ENCODE measurements at places on chromosomes 13 and 19.

DNA sequence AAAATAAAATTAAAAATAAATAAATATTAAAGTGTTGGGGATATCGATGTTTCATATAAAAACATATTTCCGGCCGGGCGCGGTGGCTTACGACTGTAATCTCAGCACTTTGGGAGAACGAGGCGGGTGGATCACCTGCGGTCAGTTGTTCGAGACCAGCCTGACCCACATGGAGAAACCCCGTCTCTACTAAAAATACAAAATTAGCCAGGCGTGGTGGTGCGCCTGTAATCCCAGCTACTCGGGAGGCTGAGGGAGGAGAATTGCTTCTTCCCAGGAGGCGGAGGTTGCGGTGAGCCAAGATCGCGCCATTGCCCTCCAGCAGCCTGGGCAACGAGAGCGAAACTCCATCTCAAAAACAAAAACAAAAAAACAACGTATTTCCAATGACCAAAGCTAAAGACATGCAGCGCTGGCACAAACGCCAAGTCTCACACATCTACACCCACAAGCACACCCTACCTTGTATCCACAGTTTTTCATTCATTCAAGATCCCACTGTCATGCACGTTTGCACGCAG, 907 bp downstream of the ZNF569 start:
- peak overlapping the region; percentile 73 for H3K4me3 ChIP-seq
- H3K27me3 ChIP-seq: no peaks in the 10 kb centered on the region
- H3K4me1 ChIP-seq: no peaks in the 10 kb centered on the region
- peaks cover 28% of the 10 kb centered on the region for H3K36me3 ChIP-seq
- DNase-seq: no peak

GRCh38 chr19:54233941-54234340, 8.6 kb downstream of the LILRA6 start:
- H3K27me3 ChIP-seq: no peaks in the 10 kb centered on the region
- H3K4me3 ChIP-seq: no peak overlapping the region
- no peak for DNase-seq

GRCh38 chr13:30845297-30846214, 60.5 kb upstream of the MEDAG start:
- DNase-seq: no peak
- no peaks in the 10 kb centered on the region for H3K27me3 ChIP-seq
- H3K36me3 ChIP-seq: no peaks in the 10 kb centered on the region
- H3K27ac ChIP-seq: peak overlapping the region; percentile 52

DNA sequence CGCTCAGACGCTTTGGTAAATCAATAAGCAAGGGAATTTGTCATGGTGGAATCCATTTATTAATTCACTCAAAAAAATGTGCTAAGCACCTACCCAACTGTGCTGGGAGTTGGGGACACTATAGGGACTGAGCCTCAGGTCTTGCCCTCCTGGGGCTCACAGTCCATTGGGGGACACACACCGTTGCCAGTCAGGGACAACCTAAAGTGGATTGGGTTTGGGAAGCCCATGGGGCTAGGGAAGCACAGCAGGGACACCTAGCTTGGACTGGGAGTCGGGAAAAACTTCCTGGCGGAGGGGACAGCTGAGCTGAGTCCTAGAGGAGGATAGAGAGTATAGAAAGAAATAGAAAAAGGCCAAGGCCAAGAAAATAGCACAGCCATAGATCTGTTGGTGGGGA, 8.5 kb downstream of the FOSB start:
- no peak overlapping the region for H3K27ac ChIP-seq
- DNase-seq: no peak
- H3K36me3 ChIP-seq: no peaks in the 10 kb centered on the region
- no peaks in the 10 kb centered on the region for H3K27me3 ChIP-seq

DNA sequence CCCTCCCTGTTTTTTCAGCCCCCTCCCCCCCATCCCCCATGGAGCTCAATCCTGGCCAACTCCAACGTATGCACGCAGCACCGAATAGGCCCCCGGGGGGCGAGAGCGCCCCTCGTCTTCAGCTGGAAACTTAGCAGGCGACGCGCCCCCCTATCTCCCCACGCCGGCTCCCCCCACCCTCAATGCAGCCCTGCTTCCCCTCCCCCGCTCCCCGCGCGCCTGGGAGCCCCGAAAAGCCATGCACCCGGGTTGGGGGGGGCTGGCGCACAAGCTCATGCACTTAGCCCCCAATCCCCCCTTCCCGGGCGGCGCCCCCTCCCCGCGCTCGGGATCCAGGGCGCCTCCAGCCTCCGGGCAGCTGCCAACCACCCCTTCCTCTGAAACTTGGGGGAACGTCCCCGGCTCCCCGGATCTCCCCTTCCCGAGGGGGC, 508 bp downstream of the ZBTB7A start:
- H3K27me3 ChIP-seq: no peaks in the 10 kb centered on the region
- no peaks in the 10 kb centered on the region for H3K4me1 ChIP-seq
- H3K4me3 ChIP-seq: peak overlapping the region; percentile 98
- H3K36me3 ChIP-seq: peaks cover 11% of the 10 kb centered on the region
- H3K27ac ChIP-seq: peak overlapping the region; percentile 90

- no peaks in the 10 kb centered on the region for H3K27me3 ChIP-seq
- no peak overlapping the region for H3K4me3 ChIP-seq
- H3K4me1 ChIP-seq: no peaks in the 10 kb centered on the region
- DNase-seq: no peak
- H3K36me3 ChIP-seq: no peaks in the 10 kb centered on the region
- H3K27ac ChIP-seq: no peak overlapping the region
These were observed 1635.8 kb downstream of the PCDH9 start for GRCh38 chr13:65594298-65594781.

DNA sequence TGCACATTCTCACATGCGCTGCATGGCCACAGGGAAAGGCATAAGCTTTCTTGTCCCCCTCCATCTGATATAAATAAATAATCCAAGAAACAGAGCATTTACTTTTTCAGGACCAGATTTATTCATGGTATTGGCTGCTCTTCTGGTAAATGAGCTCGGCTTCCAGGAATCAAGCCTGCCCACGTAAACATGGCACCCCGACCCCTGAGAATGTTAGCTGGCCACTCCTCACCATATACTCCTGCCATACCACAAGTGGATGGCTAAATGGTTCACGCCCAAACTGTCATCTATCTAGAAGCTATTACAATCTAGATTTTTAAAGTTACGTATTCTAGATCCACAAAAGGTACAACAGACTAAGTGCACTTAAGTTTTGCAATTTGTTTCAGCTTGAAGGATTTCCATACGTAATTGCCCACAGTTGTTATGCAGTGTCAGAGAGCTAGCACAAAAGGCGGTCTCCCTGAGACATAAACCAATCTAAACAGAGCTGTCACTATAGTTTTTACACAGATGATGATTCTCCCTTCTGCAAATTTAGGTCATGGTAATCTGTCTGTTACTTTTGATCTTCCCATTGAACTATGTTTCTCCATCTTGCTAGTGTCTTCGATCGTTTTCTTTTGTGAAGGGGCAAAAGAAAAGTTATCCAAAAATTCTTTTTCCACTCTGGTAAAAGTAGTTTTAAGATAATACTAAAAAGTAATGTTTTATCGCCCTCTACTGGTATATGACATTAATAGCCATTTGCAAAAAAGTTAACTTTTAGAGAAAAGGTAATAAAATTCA, 16.2 kb upstream of the FOXO1 start:
- H3K4me3 ChIP-seq: no peak overlapping the region
- no peaks in the 10 kb centered on the region for H3K4me1 ChIP-seq
- no peaks in the 10 kb centered on the region for H3K27me3 ChIP-seq
- DNase-seq: no peak
- no peaks in the 10 kb centered on the region for H3K36me3 ChIP-seq

DNA sequence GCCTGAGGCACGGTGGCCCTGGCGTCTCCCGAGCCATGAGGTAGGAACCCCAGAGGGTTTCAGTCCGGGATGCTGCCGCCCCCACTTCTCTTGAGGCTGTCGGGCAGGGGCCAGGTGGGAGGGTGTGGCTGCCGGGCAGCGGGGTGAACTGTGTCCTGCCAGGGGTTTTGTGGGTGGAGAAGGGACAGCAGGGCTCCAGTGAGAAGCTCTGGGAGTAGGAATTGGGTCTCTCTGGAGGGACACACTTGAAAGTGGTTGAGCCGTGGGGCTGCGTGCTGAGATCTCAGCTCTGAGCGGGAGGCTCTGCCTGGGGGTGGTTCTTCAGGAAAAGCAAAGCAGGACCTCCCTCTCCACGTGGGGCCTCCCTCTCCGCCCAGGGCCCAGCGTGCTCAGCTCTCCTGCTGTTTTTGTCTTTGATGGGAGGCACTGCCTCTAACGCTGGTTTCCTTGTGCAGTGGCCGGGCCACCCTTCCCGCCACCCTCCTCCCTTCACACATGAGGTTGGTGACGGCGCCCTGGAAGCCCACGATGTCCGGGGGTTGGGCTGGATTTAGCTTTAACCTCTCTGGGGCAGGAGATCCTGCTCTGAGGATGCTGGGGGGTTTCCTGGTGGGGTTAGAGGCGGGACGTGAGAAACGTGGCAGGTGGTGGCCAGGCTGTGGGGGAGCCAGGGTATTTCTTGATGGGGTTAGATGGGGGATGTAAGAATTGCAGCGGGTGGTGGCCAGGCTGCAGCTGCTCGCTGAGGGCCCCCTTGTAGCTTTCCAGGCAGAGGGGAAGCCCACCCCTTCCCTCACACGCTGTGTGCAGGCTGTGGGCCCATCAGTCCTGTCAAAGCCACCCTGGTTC, 15.3 kb upstream of the ZNF554 start:
- H3K27ac ChIP-seq: no peak overlapping the region
- H3K4me3 ChIP-seq: no peak overlapping the region
- no peak for DNase-seq
- no peaks in the 10 kb centered on the region for H3K27me3 ChIP-seq
- no peaks in the 10 kb centered on the region for H3K4me1 ChIP-seq

- no peaks in the 10 kb centered on the region for H3K36me3 ChIP-seq
- H3K4me1 ChIP-seq: peaks cover 35% of the 10 kb centered on the region
- DNase-seq: peak; percentile 38
These were observed 38.7 kb downstream of the MLLT1 start for GRCh38 chr19:6241056-6241455.

DNA sequence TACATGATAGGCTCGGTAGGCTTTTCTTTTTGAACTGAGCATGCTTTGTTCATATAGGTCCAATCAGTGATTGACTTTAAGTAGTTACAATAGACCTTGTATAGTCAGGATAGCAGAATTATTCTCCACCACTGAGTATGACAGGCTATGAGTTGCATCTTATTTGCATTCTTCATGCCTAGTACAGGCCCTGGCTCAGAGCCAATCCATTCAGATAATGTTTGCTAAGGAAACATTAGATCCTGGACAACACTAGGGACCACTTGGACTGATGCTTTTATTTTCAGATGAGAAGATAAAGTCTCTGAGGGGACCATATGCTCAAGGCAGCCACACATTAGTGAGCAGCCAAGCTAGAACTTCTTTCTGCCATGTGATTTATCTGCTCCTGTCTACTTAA, 133.9 kb downstream of the KL start:
- no peaks in the 10 kb centered on the region for H3K27me3 ChIP-seq
- no peak overlapping the region for H3K4me3 ChIP-seq
- H3K36me3 ChIP-seq: peaks cover 11% of the 10 kb centered on the region

DNA sequence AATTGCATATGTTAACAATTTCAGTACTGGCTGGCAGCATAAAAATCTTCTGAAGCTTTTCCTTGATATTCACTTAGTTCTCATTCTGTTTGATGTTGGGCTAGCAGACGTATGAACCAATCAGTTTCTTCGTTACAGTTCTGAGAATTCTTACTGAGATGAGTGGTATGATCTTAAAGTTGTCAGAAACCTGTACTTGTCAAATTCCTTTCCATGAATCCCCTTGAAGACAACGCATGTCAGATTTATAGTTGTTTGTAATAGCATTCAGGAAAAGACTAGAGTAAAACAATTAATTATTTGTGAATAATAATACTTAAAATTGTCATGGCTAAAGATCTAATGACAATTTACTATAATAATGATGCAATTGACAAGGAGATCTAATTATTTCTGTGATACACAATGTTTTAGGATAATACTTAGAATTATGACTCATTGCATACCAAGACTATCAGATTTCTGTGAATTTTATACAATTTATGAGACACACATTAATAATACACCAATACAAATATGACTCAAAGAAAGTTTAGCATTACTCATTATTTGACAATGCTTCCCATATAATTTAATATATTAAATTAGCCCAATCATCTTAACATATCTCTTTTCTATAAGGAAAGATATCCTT, 447.2 kb downstream of the RFC3 start:
- no peaks in the 10 kb centered on the region for H3K36me3 ChIP-seq
- H3K4me1 ChIP-seq: peaks cover 18% of the 10 kb centered on the region
- DNase-seq: no peak
- no peaks in the 10 kb centered on the region for H3K27me3 ChIP-seq

- H3K27ac ChIP-seq: no peak overlapping the region
- no peaks in the 10 kb centered on the region for H3K4me1 ChIP-seq
- peaks cover 3% of the 10 kb centered on the region for H3K27me3 ChIP-seq
These were observed 98.0 kb downstream of the EDNRB start for GRCh38 chr13:77820431-77821149.

DNA sequence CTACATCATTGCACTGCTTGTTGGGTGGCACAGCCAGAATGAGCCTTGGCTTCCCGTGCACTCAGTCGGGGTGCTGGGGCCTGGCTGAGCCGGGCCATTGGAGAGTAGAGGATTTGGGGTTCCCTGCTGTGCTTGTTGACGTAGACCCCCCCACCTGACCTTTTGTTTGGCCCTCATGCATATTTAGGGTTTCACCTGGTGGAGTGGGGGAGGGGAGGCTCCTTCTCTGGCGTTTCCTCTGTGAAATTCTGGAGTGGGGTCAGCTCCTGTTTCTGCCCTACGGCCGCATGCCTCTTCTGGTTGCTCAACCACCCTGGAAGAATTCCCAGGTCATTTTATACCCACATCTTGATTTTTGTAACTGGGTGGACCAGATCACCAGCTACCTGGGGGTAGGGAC, 82.8 kb downstream of the SIPA1L3 start:
- no peaks in the 10 kb centered on the region for H3K36me3 ChIP-seq
- H3K4me3 ChIP-seq: no peak overlapping the region
- H3K27ac ChIP-seq: peak overlapping the region; percentile 99
- peaks cover 44% of the 10 kb centered on the region for H3K4me1 ChIP-seq

DNA sequence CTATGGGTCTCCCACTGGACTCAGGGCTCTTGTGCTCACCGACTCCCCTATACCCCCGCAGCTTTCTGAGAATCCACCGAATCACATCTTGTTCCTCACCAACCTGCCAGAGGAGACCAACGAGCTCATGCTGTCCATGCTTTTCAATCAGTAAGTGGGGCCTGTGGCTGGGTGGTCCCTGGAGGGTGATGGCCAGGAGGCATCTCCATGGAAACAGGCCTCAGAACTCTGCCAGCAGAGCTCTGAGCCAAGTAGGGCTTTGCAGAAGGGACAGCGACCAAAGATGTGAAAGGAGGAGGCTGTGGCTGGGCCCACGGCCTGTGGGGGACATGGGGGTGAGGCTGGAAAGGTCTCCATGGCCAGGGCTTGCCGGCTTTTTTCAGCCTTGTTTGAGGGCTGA, 11.8 kb upstream of the MIA start:
- H3K27me3 ChIP-seq: no peaks in the 10 kb centered on the region
- no peaks in the 10 kb centered on the region for H3K4me1 ChIP-seq
- H3K36me3 ChIP-seq: peaks cover 76% of the 10 kb centered on the region
- H3K27ac ChIP-seq: no peak overlapping the region
- no peak overlapping the region for H3K4me3 ChIP-seq

GRCh38 chr19:6737873-6738786, 750 bp upstream of the GPR108 start:
- DNase-seq: peak; percentile 94
- peak overlapping the region; percentile 85 for H3K27ac ChIP-seq
- H3K4me3 ChIP-seq: no peak overlapping the region
- H3K36me3 ChIP-seq: peaks cover 26% of the 10 kb centered on the region
- no peaks in the 10 kb centered on the region for H3K27me3 ChIP-seq

Data from RWPE2 (cell line).